Bladder microvascular endothelial cell (primary cell): ENCODE measurements at places on chromosomes 13 and 19. TPM values are rescaled to one million over a fixed set of nuclear protein-coding genes. Genes with fewer than 3 reads are reported as not detected.

Gene PLIN5
- total RNA-seq, result 0.16 and 4.7 TPM in 2 replicates

Gene SPRY2
- 11.3 and 14.9 TPM in 2 replicates for total RNA-seq

Gene ZNF441
- 6.5 and 9.0 TPM in 2 replicates for total RNA-seq

Gene TPRX1
- not detected in 2 replicates for total RNA-seq

Gene ZNF91
- total RNA-seq, result 6.3 and 17.9 TPM in 2 replicates

Gene CALR3
- total RNA-seq, result 0.16 TPM in 1 of 2 replicates, not detected in the other

Gene SERP2
- total RNA-seq, result 1.4 TPM in 1 of 2 replicates, not detected in the other

Gene MAU2
- 13.8 and 48.1 TPM in 2 replicates for total RNA-seq

Gene SHANK1
- total RNA-seq, result under 0.01 and 0.19 TPM in 2 replicates

Gene PRRG2
- 2.6 and 3.7 TPM in 2 replicates for total RNA-seq

Gene MATK
- total RNA-seq, result 0.50 TPM in 1 of 2 replicates, not detected in the other

Gene LRRC25
- not detected in 2 replicates for total RNA-seq

Gene ZSCAN4
- total RNA-seq, result not detected in 2 replicates

Gene DHX34
- total RNA-seq, result 5.3 and 9.7 TPM in 2 replicates

Gene ZNF358
- 9.1 and 14.9 TPM in 2 replicates for total RNA-seq

Gene MAST1
- total RNA-seq, result 0.16 and 1.0 TPM in 2 replicates

Gene PCDH8
- total RNA-seq, result not detected in 2 replicates

Gene TGFBR3L
- total RNA-seq, result 0.38 TPM in 1 of 2 replicates, not detected in the other

Gene CGB8
- total RNA-seq, result not detected in 2 replicates

Gene ZFP14
- total RNA-seq, result 2.1 and 4.7 TPM in 2 replicates

Gene MISP3
- 0.16 and 0.19 TPM in 2 replicates for total RNA-seq

Gene ZNF98
- total RNA-seq, result 0.06 TPM in 1 of 2 replicates, not detected in the other

Gene ZNF90
- total RNA-seq, result 0.81 and 1.0 TPM in 2 replicates

Gene ADAMTS10
- total RNA-seq, result 1.1 and 14.2 TPM in 2 replicates

Gene HOMER3
- 128 and 226 TPM in 2 replicates for total RNA-seq

Gene TMEM59L
- 0.38 TPM in 1 of 2 replicates, not detected in the other for total RNA-seq

Gene COX7A1
- 27.5 and 56.7 TPM in 2 replicates for total RNA-seq

Gene LHB
- 0.16 TPM in 1 of 2 replicates, not detected in the other for total RNA-seq

Gene TIMM13
- 40.0 and 40.2 TPM in 2 replicates for total RNA-seq

Gene ZNF302
- total RNA-seq, result 7.4 and 20.2 TPM in 2 replicates

Gene MADCAM1
- total RNA-seq, result 0.06 TPM in 1 of 2 replicates, not detected in the other

Gene ADM5
- 0.63 and 3.2 TPM in 2 replicates for total RNA-seq

Gene MYH14
- total RNA-seq, result 0.38 TPM in 1 of 2 replicates, not detected in the other

Gene DIRAS1
- under 0.01 and 0.19 TPM in 2 replicates for total RNA-seq

Gene TEKTIP1
- total RNA-seq, result not detected in 2 replicates

Gene WDR18
- total RNA-seq, result 72.4 and 77.4 TPM in 2 replicates

Gene KIR2DL4
- total RNA-seq, result not detected in 2 replicates

Gene ATCAY
- not detected in 2 replicates for total RNA-seq

Gene SIGLEC5
- total RNA-seq, result not detected in 2 replicates

Gene RFPL4A
- 0.16 and 2.3 TPM in 2 replicates for total RNA-seq

Gene ONECUT3
- not detected in 2 replicates for total RNA-seq

Gene GJB6
- not detected in 2 replicates for total RNA-seq

Gene PABPC3
- total RNA-seq, result under 0.01 and 0.13 TPM in 2 replicates

Gene ZNF320
- total RNA-seq, result 5.7 and 11.3 TPM in 2 replicates

Gene NLRP11
- 0.06 TPM in 1 of 2 replicates, not detected in the other for total RNA-seq

Gene PCDH17
- total RNA-seq, result 1.3 and 5.8 TPM in 2 replicates

Gene TYROBP
- not detected in 2 replicates for total RNA-seq

Gene CFAP97D2
- not detected in 2 replicates for total RNA-seq

Gene KASH5
- not detected in 2 replicates for total RNA-seq
